HS-27A (cell line): ENCODE measurements at places on chromosomes 16 and 17.

DNA sequence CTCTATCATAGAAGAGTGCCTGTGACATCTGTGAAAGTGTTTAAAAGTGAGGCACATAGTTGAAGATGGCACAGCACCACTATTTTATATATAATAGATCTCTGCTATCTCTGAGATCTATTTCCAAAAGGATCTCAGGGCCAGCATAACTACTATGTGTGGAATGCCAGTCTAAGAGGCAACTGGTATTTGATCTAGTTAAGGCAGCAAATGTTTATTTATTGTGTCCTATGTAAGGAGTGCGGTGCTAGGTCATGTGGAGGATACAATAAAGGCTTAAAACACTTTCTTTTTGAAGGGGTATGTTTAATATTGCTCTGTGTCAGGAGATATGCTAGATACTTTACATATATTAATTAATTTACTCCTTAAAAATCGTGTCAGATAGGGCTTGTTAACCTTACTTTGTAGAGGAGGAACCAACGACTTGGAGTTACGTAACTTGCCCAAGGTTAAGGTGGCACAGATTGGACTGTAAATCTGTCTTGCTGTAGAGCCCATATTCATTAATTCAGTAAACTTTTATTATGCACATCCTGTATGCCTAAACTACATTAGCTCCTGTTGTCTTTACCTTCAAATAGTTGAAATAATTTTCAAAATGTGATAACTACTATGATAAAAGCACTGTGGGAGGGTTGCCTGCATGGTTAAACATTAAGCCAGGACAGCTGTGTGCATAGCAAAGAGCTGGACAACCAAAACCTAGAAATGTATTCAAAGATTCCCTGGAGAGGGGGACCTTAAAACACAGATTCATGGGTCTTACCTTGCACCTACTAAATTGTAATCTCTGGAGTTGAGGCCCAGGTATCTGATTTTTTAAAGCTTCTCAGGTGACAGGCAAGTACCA lies 83.3 kb downstream of the NLK start:
- no peak for DNase-seq

DNA sequence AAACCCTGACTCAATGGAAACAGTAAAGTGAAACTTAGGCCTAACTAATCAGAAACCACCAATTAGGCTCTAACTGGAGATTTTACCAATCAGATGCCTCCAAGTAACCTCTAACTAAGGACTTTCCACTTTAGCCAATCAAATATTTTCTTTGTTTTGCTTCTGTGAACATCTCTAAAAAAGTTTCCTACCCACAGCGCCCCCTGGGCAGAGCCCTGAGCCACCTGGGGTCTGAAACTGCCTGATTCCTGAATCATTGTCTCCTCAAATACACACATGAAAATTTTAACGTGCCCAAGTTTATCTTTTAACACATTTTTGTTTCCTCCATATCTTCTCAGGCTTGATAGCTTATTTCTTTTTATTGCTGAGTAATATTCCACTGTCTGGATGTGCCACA lies 19.0 kb downstream of the ADAD2 start:
- no peak for DNase-seq

DNA sequence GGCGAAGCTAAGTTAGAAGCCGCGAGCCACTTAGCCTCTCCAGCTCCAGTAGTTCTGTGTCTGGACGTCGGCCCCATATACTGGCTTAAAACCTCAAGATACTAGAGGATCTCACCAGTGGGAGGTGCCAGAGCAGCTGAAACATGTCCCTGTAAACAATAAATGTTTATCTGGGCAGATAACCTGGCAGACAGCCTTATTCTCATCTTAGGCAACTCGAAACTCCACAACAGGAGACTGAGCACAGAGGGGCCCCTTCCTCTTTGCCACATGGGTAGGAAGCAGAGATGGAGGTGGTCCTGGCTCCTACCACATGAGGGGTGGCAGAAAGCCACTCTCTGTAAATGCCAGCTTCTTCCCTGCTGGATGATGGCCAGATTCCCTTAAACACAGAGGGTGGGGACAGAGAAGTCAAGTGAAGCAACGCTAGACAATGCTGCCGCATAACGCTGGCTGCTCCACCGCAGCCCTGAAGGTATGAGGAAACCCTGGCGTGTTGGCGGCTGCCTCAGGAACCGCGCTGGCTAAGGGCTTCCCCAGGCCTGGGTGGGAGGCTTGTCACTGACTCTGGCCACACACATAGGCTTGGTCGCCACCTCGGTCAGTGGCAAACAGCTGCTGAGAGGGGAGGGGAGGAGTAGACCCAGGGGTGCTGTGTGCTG lies 67.9 kb downstream of the HIC1 start:
- DNase-seq = no peak

- no peak for DNase-seq
These were observed 14.0 kb downstream of the AARSD1 start for GRCh38 chr17:42950044-42950783.

- no peak for DNase-seq
These were observed 251.9 kb downstream of the IRX3 start for GRCh38 chr16:54034684-54035083.

- no peak for DNase-seq
These were observed 773 bp downstream of the SYNGR3 start for GRCh38 chr16:1990351-1991134.

- no peak for DNase-seq
These were observed 23.3 kb downstream of the QPRT start for GRCh38 chr16:29702269-29702668.

DNA sequence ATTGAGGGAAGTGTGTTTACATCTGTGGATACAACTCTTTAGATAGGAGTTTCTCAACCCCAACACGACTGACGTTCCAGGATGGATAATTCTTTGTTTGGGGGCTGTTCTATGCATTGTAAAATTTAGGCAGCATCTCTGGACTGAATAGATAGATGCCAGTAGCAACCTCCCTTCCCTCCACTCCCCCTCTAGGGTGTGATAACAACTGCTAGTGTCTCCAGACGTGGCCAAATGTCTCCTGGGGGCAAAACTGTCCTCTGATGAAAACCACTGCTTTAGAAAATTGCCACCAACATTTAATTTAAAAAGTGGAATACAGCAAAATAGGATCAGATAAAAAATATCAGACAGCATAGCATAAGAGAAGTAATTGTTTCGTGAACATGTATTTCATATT lies 79.9 kb downstream of the HS3ST3A1 start:
- DNase-seq = no peak

DNA sequence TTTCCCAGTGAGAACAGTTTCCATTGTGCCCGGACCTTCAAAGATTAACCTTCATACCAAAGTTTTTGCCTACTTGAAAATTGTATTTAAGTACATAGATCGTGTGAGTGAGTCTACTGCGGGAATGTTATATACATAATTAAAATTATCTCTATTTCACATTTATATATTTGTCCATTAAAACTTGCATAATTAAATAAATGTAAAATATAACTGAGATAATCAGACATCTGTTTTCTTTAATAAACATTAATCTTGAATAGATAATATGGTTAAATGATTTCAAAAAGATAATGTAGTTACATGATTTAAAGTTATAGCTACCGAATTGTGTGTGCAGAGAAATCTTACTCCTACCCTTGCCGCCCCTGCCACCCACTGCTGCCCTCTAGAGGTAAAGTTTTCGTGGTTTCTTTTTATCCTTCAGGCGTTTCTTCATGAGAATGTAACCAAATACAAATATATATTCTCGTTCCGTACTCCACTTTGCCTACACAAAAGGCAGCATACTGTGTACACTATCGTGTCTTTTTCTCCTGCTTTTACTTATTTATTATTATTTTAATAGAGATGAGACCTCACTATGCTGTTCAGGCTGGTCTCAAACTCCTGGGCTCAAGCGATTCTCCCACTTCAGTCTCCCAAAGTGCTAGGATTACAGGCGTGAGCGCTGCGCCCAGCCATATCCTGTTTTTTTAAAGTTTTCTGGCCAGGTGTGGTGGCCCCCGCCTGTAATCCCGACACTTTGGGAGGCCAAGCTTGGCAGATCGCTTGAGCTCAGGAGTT lies 35.6 kb downstream of the RPA1 start:
- DNase-seq = no peak

DNA sequence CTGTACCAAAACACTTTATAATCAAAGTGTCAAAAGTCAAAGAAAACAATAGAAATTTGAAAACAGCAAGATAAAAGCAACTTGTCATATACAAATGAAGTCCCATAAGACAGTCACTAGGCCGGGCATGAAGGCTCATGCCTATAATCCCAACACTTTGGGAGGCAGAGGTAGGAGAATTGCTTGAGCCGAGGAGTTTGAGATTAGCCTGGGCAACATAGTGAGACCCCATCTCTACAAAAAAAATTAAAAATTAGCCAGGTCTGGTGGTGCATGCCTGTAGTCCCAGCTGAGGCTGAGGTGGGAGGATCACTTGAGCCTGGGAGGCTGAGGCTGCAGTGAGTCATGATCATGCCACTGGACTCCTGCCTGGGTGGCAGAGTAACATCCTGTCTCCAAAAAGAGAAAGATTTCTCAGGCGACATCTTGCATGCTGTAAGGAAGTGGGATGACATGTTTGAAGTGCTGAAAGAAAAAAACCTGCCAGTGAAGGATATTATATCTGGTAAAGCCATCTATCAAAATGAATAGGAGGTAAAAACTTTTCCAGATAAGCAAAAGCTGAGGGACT lies 98.7 kb upstream of the NACA2 start:
- DNase-seq = no peak

DNA sequence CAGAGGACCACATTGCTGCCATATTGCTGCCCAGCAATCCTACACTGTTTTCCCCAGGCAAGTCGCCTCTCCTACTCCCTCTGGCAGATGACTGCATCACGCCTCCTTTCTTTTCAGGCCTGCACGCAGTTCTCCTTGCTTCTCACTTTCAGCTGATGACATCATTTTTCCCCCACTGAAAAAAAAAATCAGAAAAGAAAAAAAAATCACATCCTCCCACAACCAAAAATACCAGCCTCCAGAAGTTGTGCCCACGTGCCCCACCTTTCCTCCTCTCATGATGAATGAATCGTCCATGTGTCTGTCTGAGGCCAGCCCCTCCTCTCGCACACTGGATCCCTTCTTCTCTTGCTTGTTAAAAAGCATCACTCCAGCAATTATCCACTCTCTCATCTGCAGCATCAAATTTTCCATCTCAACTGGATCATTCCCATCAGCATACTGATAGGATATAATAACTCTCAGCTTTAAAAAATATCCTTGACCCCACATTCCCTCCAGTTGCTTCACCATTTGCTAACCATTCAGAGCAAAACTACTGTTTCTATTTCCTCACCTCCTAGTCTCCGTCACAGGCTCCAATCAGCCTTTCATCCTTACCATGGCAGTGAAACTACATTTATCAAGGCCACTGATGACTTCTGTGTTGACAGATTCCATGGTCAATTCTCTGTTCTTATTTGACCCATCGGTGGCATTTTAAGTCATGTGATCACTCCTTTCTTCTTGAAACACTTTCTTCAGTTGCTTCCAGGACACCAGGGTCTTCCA lies 30.1 kb upstream of the DYNLL2 start:
- DNase-seq = no peak
